AG10803 (cell line): ENCODE measurements at places on chromosomes 2 and 18.
A peak's percentile ranks its signal among the peaks of the same experiment; 100 is the strongest.

DNA sequence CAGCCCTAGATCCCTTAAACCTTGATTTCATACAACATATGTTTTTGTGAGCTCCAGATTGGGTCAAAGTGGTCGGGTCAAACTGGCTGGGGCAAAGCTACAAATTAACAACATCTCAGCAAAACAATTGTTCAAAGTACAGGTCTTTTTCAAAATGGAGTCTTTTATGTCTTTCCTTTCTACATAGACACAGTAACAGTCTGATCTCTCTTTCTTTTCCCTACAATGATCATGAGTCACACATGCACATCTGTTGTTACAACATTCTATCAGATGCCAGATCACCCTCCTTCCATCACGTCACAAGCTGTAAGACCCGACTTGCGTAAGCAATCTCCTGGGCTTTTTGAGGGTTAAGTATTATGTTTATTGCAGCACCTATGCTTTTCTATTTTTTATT is 55.1 kb downstream of the RHOB start:
- DNase-seq: peak; percentile 99

GRCh38 chr2:6492573-6492972 is 373.1 kb downstream of the CMPK2 start:
- no peak for DNase-seq

- peak; percentile 26 for DNase-seq
These were observed 17.4 kb downstream of the CNRIP1 start for GRCh38 chr2:68302281-68302875.

DNA sequence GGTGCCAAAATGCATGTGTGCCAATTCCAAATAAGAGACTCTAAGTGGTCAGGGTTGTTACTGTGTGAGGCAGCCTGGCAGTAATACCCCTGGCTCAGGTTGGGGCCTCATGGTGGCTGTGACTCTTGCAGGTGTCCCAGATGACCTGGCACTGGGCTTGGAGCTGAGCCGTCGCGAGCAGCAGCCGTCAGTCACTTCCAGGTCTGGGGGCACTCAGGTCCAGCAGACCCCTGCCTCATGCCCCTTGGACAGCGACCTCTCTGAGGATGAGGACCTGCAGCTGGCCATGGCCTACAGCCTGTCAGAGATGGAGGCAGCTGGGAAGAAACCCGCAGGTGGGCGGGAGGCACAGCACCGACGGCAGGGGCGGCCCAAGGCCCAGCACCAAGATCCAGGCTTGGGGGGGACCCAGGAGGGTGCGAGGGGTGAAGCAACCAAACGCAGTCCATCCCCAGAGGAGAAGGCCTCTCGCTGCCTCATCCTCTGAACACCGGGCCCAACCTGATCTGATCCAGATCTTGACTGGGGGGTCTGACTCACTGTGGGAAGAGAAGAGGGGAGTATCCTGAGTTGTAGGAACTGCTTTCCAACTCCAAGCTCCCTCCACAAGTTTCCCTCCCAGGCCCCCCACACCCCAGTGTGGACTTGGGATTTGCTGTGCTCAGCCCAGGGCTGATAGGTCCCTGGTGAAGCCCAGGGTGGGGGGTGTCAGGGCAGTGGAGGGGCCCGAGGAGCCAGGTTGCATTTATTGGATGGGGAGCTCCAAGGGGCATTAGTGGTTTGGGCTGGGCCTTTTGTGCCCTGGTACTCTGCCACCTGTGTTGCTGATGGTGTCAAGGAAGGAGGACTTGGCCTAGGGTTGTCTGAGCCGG is 5.6 kb downstream of the DNAJB2 start:
- DNase-seq: no peak

GRCh38 chr18:11849841-11850634 is 1.2 kb upstream of the CHMP1B start:
- peak; percentile 94 for DNase-seq

GRCh38 chr2:240916571-240917008 is 10.5 kb downstream of the CROCC2 start:
- peak; percentile 88 for DNase-seq

GRCh38 chr2:17482651-17483050 is 35.6 kb downstream of the RAD51AP2 start:
- no peak for DNase-seq

DNA sequence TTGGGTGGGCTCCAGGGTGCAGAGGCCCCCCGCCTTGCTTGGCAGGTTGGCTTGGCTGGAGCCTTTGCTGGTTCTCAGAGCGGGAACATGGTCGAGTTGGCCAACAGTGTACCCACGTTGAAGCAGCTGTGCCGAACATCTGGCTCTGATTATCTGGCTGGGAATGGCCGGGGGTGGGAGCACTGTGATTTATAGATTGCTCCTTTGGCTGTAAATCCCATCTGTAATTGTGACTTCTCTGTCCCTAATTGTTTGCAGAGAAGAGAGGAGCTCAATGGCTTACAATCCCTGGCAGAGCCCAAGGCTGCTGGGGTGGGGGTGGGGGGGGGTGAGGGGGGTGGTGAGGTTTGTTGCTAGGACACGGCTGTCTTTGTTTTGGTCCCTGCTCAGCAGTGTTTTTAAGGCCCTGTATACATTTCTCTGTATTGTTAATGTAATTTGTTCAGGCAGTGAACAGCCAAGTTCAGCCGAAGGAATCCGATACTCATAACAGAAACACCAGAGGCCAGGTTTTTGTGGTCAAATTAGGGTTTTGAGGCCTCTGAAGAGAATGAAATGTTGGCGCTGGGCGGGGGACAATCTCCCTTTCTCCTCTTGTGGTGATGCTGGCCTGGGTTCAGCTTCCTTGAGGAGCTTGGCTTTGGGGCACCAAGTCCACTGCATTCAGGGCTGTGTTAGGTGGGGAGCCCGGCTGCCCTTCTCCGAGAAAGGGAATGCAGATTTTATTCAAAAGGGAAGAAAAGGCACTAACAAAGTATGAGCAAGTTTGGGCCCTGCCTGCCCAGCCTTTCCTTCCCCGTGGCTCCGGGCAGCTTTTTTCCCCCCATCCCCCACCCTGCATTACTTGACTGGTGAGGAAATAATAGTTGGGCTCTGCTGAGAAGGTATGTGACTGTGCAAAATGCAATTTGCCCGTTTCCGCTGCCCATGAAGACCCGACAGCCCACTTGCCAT is 82.5 kb downstream of the TCF7L1 start:
- peak; percentile 98 for DNase-seq

DNA sequence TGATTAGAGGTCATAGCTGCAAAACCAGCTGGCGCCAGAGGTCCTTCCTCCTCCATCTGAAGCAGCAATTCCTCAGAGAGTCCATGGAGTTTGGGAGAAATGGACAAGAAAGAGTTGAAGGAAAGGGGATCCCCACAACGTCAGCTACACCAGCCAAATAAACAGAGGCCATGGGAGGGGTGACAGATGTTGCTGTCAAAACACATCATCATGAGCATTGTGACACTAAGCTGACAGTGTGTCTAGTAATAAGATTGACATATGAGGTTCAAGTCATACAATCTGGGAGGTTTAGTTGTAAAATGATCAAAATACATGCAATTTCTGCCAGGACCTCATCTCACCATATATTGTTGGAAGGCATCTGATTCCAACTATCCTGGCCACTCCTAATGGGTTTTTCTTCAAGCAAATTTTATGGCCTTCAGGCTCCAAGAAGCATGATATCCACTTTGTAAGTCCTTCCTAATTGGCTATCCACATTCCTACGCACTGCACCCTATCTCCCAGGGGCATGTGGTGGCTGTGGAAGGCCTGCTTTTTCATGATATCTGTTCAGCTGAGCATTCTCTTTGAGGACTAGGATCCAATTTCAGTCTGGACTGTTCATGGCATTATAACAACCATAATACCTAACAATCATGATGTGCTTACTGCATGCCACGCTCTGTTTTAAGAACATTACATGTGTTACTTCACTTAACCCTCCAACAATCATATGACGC is 335.0 kb upstream of the ID2 start:
- no peak for DNase-seq

DNA sequence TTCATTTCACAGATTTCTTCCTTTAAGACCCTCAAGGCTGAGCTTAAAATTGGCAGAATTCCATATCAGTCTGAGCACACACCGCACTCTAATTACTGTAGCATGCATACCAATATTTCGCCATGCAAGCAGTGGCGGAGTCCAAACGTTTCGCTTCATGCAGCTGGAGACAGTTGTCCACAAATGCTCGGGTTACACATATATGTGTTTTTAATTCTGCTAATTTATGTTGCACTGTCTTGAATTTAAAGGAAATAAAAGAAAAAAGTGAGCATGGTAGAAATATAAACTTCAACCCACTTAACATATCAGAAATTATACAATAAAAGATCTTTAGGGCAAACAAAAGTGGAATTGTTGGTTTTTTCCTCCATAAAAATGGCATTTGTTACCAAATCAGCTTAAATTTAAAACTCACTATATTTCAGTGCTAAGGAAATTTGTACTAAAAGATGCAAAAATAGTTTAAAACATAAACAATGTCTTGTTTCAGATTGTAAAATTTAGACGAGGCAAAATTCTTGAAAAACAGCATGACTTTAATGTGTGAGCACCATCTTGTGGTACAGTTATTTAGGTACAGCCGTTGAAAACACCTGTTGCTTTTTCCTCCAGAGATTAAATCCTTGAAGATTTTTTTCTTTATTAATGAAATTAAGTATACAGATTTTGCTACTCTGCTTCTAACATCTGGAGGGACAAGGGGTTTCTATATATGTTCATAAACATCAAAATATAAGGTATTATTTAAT is 24.1 kb upstream of the KANSL1L start:
- peak; percentile 56 for DNase-seq

DNA sequence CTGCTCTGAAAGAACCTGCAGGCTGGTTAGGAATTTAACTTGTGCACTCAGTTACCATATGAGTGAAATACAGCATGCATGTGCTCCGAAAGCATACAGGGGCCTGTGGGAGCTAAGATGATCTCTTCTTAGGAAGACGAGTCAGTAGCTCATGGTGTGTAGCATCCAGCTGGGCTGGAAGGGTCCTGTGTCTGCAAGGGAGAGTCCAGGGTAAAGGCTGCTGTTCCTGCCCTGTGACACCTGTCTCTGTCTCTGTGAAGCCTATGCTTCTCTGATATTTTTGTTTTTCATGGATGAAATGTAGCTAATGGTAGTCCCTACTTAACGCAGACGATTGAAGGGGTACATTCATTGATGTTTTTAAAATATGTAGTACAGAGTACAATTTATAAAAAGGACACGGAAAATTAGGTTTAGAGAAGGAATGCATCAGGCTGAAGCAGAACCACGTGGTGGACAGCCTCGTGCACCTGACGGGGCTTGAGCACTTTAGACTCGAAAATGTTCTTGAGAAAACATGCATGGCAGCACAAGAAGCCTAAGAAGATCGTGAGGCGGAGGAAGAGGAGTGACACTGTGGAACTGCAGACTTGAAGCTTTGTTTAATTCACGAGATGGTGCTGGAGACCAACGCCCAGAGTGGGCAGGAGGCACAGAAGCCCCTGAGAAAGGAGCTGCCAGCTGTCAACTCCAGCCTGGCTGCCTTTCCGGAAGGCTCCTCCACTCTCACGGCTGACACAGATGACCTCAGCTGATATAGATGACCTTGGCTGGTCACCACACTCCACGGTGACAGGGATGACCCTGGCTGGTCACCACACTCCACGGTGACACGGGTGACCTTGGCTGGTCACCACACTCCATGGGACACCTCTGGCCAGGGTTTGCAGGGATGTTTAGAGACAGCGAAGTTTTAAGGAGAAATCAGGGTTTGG is 110.6 kb downstream of the TMEM18 start:
- no peak for DNase-seq

DNA sequence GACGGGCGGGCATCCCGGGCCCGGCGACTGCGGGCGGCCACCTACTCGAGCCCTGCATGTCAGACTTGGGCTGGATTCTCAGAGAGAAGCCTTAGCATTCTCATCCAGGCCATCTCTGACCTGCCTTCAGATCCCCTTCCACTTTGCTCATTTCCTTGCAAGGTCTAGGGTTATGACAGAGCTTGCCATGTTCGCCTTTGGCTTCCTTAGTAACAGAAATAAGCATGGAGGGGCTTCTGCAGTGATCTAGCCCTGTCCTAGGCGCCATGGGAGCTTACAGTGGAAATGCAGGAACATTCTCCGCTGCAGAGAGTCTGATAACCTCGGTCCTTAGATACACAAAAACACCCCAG is 632 bp upstream of the ACVR1 start:
- DNase-seq: no peak

DNA sequence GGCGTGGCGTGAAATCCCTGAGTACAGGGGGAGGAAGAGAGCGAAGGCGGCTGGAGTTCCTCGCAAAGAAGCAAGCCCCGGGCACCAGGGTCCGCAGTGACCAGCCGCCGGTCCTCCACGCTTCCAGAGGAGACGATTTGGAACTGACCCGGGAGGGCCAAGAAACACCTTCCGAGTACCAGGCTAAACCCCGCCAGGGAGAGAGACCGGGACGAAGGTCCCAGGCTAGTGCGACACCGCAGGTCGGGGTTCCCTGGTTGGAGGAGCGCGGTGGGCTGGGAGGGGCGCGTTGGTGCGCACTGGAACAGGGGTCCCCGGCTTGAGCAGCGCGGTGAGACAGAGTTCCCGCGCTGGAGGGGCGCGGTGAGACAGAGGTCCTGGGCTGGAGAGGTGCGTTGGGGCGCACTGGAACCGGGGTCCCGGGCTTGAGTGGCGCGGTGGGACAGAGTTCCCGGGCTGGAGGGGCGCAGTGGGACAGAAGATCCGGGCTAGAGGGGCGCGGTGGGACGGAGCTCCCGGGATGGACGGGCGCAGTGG is 901 bp downstream of the WDFY1 start:
- no peak for DNase-seq

DNA sequence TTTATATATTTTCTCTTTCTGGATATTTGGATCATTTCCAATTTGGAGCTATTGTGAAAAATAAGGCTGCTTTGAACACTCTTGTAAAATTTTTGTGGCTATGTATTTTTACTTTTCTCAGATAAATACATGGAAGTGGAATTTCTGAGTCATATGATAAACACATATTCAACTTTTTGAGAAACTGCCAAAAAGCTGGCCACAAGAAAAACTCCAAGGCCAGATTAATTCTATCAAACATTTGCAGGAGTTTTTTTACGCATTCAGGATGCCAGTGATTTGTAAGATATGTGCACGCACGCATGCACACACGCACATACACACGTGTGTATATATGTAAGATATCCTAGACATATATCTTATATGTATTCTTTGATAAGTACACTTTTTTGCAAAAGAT is 477.5 kb upstream of the SPHKAP start:
- DNase-seq: peak; percentile 68

DNA sequence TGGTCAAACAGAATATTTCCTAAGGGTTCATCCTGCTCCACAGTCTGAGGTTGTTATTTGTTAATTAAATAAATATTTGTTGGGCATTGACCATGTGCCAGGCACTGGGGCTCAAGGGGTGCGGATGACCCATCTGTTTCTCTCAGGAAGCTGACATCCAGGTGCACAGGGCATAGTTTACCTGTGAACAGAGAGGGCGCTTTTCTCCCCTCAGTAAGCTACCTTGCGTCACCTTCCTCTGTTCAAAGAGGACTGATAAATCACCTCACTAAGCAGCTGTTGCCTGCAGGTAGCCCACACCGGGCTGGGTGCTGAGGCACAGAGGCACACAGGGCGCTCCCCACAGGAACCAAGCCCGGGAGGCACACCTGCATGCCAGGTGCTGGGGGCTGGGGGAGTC is 41.6 kb downstream of the SH3RF3 start:
- no peak for DNase-seq

- DNase-seq: no peak
These were observed 56.7 kb upstream of the RAB6C start for GRCh38 chr2:129922571-129923264.

GRCh38 chr18:49744376-49745008 is 68.8 kb downstream of the ACAA2 start:
- DNase-seq: no peak

GRCh38 chr2:167136879-167137596 is 248.8 kb downstream of the XIRP2 start:
- DNase-seq: no peak

- no peak for DNase-seq
These were observed 102.2 kb downstream of the ALPK2 start for GRCh38 chr18:58526425-58527284.

- DNase-seq: peak; percentile 45
These were observed 11.8 kb downstream of the CCDC85A start for GRCh38 chr2:56195563-56195962.
